Activated CD8-positive, alpha-beta T cell treated with anti-CD3 and anti-CD28 coated beads for 36 hours (primary cell): ENCODE measurements at places on chromosomes 12 and 14. TPM values are rescaled to one million over a fixed set of nuclear protein-coding genes. Genes with fewer than 3 reads are reported as not detected.

DNA sequence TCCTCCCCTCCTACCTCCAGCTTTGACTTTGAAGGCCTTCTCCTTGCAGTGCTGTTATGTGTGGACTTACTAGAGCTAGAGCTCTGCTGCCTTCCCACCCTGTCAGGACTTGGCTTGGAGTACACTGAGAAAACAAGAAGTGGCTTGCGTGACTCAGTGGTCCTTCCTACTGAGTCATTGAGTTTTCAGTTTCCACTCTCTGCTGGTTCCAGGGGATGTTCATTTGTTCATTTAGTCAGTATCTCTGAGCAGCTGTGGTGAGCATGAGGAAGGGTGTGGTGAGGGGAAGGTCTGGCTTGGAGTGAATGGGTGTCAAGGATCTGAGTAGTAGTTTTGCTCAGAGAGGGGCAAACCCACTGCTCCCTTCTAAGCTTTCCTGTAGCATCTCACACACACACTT is 17.2 kb upstream of the ELK3 start:
- peaks cover 13% of the 10 kb centered on the region for H3K36me3 ChIP-seq
- no peaks in the 10 kb centered on the region for H3K27me3 ChIP-seq
- peak; percentile 91 for DNase-seq
- H3K27ac ChIP-seq = peak overlapping the region; percentile 86
- H3K4me3 ChIP-seq = peak overlapping the region; percentile 7
- H3K4me1 ChIP-seq = peaks cover 31% of the 10 kb centered on the region

KRT80 gene
- not detected for total RNA-seq

PLBD2 gene
- 13.5 TPM for total RNA-seq

TMEM253 gene
- total RNA-seq = not detected

DNA sequence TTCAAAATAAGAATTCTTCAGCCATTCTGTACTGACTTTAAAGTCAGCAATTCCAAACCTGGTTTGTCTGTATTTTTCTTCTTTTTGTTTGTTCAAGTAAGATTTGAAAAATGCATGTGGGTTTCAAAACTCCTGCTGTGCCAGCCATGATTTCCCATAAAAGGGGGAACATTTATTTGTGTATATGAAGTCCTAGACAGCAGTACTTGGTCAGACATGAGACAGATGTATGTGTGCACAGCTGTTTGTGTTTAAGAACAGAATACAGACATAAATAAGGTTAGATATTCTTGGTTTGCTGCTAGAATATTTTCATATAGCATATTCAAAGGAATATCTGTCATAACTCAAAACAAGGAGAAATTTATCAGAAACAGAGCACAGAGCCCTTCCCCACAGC is 236.0 kb downstream of the ADAMTS20 start:
- H3K27ac ChIP-seq = no peak overlapping the region
- no peaks in the 10 kb centered on the region for H3K4me1 ChIP-seq
- H3K36me3 ChIP-seq = no peaks in the 10 kb centered on the region
- no peak overlapping the region for H3K4me3 ChIP-seq
